ENCODE measurements at places on chromosomes 11 and 22.

- DNase-seq: no peak
These were observed 358.2 kb downstream of the DDX10 start for GRCh38 chr11:109023036-109023435.

- no peak for DNase-seq
These were observed 26.1 kb downstream of the ABTB2 start for GRCh38 chr11:34331736-34332135.

- DNase-seq: peak; percentile 78
These were observed 1.2 kb upstream of the CCDC86 start for GRCh38 chr11:60840470-60841430.

DNA sequence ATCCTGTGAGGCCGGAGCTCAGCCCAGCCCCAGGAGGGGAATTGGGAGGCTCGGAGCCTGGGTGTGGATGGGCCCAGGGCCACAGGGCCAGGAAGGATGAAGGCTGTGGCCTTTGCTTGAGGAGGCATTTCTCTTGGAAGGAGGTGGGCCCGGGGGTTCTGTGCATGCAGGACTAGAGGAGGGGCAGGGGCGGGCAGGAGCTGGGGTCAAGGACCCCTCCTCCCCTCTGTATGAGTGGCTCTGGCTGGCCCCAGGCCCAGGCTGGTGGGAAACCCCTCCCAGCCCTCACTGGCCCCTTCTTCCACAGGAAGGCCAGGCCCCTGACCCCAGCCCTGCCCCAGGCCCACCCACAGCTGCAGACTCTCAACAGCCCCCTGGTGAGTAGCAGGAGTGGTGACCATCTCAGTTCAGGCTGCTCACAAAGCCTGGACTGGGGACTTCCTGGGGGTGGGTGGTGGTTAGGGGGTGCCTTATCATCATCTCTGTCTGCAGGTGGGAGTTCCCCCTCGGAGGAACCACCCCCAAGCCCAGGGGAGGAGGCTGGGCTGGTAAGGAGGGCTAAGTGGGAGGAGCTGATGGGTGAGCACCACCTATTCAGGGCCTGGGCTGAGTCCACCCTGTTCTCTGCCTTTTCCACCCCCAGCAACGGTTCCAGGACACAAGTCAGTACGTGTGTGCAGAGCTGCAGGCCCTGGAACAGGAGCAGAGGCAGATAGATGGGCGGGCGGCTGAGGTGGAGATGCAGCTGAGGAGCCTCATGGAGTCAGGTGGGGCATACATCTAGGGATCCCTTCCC lies 6.0 kb downstream of the KCNK7 start:
- DNase-seq: no peak

DNA sequence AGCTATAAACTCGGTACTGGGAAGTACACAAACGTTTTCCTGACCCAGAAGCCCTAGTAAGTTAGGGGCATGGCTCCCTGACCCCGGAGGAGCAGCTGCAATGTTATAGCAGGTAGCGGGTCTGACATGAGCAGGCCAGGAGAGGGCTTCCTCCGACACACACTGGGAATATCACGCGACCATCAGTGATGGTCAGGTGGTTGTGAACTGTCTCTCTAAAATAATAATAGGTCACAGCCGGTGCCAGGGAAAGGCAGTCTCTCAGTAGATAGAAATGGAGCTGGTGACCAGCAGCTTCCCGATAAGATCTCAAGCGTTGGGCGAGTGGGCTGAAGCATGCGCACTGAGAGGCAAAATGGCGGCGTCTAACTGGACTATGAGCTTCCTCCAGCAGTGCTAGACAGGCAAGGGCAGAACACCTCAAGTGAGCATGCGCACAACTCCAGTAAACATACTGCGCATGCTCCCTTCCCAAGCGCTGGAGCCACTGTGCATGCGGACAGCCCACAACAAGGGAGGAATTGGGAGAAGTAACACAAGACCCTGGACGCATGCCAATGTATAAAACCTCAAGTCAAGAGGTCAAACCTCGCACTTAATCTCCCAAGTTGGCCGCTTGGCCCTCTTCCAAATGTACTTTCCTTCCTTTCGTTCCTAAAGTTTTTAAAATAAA lies 22.3 kb upstream of the TESMIN start:
- DNase-seq: no peak

DNA sequence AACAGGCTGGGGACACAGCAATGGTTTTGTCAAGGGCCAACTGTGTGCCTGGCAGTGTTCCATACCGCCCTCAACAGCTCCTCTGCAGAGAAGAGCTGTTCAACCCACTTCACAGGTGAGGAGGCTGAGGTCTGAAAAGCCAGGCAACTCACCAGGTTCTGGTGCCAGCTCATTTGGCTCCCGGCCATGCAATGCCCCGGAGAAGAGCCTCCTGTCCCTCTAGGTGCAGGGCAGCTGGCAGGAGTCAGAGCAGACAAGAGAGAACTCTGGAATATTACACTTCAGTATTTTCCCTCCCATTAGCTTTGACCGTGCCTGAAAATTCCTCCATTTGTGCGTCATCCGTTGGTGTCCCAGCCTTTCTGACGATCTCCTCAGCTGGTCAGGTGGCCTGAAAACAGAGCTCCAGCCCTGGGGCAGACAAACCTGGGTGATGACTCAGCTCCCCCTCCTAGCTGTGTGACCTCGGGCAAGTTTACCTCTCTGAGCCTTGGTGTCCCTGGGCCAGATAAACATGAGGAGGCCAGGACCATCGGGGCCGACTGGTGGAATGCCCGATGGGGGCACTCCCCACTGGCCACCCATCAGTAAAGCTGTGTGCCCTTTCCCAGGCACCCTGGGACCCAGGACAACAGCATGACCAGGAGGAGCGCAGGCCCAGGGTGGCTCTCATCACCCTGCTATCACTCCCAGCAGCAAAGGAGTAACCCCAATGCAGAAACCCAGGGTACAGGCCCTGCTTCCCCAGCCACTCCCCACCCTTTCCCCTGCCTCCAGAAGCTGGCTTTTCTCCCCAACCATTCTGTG lies 9.6 kb upstream of the C1QTNF6 start:
- no peak for DNase-seq

DNA sequence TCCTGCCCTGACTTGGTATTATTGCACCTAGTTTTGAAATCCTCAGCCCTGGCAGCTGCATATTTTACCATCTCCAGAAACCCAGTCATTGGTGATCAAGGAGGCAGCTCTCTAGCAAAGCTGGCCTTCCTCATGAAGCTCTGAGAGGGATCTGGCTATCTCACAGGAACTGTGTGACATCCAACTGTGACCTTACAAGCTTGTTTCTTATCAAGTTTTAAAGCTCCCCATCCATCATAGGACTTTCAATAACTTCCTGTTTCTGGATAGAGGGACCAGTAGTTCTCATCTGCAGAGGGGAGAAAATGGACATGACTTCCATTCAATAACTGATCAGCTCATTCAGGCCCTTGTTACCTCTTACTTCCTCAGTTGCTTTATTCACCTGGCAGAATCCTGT lies 18.2 kb downstream of the CALCA start:
- DNase-seq: no peak

- no peak for DNase-seq
These were observed 18.5 kb downstream of the CD5 start for GRCh38 chr11:61120706-61121191.

DNA sequence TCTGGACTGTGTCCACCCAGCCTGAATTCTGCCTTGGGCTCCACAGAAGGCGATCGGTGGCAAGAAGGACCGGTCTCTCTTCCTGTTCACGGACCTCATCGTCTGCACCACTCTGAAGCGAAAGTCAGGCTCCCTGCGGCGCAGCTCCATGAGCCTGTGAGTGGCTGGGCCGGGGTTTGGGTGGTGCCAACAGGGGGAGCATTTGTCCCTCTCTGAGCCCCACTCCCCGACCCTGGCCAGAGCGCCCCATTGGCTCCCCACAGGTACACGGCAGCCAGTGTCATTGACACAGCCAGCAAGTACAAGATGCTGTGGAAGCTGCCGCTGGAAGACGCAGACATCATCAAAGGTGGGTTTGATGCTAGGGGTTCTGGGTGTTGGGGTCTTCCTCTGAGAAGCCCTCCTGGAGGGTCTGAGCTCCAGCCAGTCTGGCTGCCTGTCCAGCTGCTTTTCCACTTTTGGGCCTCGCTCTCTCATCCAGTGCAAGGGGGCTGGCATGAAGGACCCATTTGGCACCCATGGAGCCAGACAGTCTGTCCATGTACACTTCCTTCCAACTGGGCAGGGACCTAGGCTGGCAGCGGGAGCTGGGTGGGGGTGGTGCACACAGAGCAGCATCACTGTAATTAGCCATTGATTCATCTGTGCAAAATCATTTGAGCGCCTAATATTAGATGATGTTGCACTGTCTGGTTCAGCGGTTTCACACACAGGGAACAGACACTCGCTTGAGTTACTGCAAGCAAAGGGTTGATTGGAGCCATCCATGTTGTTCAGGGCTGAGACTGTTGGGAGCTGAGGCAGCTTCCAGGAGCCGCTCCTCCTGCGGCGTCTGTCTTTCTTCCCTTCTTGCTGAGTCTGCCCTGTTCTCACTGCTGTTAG lies 19.0 kb upstream of the RELT start:
- no peak for DNase-seq

DNA sequence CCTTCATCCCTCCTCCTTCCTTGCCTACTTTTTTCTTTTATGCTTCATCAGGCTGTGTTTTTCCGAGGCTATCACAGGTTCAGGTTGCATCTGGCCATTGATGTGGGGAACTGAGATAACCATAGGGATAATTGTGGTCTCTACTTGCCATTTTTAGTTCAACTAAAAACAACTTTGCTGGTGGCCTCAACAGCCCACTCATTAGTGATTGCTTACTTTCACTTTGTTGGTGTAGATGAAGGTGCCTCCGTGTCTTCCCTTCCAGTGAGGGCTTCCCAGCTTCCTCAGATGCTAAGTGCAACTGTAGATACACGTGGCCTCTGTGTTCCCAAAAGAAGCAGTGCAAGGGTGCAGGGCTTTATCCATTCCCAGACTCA lies 35.0 kb downstream of the KCNJ1 start:
- no peak for DNase-seq

DNA sequence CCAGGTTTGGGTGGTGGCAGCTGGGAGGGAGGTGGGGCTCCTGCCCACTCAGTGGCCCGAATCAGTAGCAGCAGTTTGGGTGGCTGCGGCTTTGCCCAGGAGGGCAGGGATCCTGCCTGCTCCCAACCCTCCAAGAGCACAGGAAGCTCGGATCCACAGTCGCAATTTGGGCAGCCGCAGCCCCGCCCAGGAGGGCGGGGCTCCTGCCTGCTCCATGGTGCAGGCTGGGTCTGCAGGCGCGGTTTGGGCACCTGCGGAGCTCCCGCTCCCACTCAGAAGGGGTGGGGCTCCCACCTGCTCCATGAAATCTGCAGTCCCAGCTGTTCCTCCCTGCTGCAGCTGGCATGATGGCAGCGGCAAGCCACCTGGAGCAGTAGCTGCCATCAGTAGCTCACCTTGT lies 38.1 kb upstream of the CALCB start:
- DNase-seq: no peak

GRCh38 chr22:43832393-43833265 lies 20.5 kb upstream of the EFCAB6 start:
- no peak for DNase-seq

DNA sequence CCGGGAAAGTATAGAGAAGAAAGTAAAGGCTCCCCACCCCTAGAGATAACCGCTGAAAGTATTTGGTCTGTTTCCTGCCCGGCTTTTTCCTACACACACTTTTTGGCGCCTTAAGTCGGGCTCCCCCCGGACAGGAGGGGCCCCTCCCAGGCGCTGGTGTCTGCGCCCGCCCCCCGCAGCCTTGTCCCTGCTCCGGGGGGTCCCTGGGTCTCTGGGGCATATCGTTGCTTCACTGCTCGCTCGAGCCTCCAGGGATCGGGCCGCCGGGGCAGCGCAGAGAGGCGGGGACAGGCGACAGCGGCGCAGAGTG lies 928 bp upstream of the CRACR2B start:
- DNase-seq: no peak

DNA sequence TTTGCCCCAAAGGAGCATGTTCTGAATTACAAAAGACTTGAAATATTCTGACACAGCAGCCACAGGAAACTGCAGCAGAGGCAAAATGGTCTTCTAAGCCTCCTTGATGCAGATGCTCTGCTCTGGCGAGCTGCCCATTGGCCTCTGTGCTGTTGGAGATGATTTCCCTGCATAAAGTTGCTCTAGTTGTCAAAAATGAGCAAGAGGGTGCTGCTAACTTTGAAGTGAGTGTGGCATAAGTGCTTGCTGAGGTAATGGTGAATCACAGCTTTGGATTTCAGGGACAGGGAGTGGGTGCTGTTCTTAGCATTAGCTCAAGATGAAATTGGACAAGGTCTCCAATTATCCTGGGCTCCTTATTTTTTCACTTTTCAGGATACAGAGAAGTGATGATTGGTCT lies 435.4 kb downstream of the TMEM135 start:
- DNase-seq: no peak

DNA sequence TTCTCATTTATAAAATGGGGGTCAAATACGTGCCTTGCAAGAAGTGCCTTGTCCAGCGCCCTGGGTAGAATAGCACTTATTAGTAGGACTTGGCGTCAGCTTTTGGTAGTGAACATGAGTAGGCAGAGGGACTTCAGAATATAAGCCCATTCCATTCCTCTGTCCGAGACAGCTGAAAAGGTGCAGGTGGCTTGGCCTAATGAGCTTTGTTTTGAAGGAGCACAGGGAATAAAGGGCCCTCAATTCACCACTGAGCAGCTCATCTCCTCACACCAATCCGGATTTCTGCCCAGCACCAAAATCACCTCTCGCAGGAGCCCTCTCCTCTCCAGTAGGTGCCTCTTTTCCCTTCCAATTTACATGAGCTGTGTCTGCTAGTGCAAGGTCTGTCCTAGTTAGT lies 91.2 kb downstream of the DSCAML1 start:
- DNase-seq: no peak
